ENCODE measurements at places on chromosomes 7 and 10. TPM values are rescaled to one million over a fixed set of nuclear protein-coding genes. Genes with fewer than 3 reads are reported as not detected.

- DNase-seq: no peak
Measured at GRCh38 chr10:32650246-32650655, 204.3 kb downstream of the CCDC7 start.

DNA sequence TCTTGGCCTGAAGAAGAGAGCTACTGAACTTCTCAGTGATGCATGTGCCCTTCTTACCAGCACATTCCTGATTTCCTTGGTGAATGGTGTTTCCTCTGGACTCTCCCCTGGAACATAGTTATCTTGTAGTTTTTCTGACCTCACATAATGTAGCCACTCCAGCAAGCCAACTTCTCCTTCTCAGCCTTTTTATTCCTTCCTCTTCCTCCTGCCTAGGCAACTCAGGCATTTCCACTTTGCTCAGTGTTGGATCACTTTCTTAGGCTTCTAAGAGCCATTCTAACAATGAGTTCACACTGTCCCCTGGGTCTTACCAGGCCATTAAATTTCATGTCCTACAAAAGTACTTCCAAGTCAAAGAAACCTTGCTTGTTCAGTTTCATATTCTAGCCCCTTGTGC is 3.6 kb upstream of the PTTG1IP2 start:
- no peak for DNase-seq

- DNase-seq: no peak
Measured at GRCh38 chr10:120987359-120987758, 136.2 kb downstream of the WDR11 start.

DNA sequence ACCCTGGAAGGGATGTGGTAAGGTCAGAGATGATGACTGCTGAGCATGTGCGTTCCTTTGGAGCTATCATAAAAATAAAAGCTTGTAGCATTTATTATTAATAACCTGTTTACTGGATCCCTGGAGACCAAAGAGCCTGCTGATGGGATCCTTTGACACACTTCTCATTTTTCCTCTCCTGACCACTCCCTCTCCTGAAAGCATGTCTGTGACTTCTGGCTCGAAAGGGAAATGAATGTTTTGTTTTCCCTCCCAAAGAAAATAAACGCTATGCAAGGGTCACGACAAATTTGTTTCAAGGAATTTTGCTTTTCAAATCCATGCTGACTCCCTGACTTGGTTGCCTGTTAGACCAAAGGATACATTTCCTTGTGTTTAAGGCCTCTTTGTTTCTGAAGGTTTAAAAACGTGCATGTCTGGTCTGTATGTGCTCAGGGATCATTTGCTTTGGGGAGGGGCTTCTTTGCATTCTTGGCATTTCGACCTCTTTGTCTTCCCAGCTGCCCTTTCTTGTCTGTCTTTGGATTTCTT is 185.1 kb upstream of the AGK start:
- no peak for DNase-seq

DNA sequence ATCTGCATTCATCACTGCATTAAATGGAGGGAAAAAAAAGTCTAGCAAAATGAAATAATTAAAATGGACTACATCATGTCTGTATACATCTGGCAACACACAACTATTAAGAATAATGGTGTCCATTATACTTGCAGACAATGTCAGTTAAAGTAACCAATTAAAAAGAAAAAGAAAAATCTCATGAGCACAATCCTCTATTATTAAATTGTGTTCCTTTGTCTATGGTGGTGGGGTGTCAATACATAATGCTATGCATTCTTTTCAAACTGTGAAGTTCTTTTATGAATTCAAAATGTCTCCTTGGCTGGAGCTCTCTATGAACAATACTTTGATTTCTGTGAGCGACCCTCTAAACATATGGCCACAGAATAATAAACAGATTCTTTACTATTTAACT is 63.5 kb downstream of the NRP1 start:
- DNase-seq: no peak

- no peak for DNase-seq
Measured at GRCh38 chr7:133950855-133951254, 176.3 kb upstream of the LRGUK start.

GRCh38 chr10:46560952-46561351 is 4.5 kb upstream of the GPRIN2 start:
- peak; percentile 4 for DNase-seq

FZD1 gene
- 9.9 TPM for polyA plus RNA-seq

ITGA8 gene
- 0.82 TPM for polyA plus RNA-seq

SUGCT gene
- 1.4 TPM for polyA plus RNA-seq

SPDYE1 gene
- not detected for polyA plus RNA-seq

HIPK2 gene
- polyA plus RNA-seq: 43.2 TPM

KIAA1217 gene
- polyA plus RNA-seq: 18.3 TPM
